ENCODE measurements at places on chromosomes 2 and 18.

DNA sequence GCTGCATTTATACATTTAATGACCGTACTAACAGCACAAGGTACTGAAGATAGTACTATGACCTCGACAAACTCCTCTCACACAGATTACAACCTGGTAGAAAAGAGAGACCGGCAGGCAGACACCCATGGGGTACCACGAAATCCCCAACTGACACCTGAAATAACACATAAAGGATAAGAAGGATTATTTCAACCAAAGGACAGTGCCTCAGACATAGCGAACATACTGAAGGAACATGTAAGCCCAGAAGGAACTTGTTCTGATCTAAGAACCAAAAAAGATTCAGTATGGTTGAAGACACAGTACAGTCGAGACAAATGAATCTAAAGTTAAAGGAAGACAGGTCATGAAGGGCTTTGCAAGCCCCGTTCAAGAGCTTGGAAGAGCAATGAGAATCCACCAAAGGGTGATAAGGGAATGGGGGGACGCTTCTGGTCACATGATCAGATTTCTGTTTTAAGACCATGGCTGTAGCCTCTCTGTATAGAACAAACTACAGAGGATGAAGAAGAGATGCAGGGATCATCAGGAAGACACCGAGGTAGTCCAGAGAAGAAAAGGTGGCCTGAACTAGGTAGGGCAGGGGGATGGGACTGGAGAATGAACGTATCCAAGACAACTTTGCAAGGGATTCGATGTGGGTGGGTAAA, 902 bp downstream of the MCFD2 start:
- DNase-seq: no peak

- DNase-seq: no peak
Observed at GRCh38 chr2:74751981-74752851, 81.7 kb upstream of the HK2 start.

- DNase-seq: no peak
Observed at GRCh38 chr2:28334527-28334894, 58.1 kb upstream of the FOSL2 start.

GRCh38 chr18:79245517-79246001, 150.2 kb upstream of the NFATC1 start:
- DNase-seq: no peak

GRCh38 chr2:43136011-43136799, 90.2 kb downstream of the ZFP36L2 start:
- peak; percentile 4 for DNase-seq

DNA sequence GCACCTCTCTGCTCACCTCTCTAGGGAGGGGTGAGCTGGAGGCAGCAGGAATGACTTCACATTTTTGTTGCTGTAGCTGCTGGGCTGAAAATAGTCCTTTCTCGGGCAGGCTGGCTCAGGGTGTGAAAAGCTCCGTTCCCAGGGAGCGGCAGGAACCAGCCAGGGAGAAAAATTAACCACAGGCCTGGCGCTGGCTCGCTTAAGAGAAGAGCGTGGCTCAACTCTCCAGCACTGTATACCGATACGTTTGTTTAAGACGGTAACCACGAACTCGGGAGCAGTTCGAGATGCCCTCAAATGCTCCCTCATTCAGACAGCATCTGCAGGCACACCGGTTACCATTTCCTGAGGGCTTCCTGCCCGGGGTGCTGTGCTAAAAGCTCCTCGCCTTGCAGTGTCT, 129.6 kb downstream of the CELF4 start:
- no peak for DNase-seq

DNA sequence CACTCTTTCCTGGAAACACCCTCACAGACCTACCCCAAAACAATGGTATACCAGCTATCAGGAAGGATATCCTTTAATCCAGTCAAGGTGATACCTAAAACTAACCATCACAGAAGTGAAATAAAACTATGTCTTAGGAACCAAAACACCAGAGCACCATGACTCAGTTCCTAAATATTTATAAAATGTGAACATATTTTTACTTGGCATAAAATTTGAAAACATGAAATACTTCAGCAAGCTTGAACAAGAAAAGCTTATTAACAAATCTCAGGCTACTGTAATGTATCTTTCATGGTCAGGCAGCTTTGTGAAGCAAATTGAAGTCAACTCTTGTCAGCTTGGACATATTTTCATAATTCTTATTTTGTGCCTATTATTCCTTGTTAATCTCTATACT, 440.8 kb upstream of the CDH20 start:
- DNase-seq: no peak

DNA sequence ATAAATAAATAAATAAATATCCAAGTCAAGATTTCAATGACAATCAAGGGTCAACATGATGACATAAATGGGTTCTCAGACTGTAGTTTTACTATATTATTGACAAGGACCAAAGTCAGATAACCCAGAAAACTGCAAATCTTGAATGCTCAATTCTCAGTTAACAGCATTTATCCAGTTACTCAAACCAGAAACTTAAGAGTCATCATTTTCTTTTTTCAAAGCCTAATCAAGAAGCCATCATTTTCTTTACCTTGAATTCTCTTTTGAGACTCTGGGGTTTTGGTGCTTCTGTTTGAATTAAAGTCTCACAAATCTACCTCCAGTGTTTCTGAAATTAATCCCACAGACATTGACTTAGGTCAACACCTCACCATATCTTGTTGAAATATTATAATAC, 14.1 kb downstream of the TRMT61B start:
- no peak for DNase-seq

DNA sequence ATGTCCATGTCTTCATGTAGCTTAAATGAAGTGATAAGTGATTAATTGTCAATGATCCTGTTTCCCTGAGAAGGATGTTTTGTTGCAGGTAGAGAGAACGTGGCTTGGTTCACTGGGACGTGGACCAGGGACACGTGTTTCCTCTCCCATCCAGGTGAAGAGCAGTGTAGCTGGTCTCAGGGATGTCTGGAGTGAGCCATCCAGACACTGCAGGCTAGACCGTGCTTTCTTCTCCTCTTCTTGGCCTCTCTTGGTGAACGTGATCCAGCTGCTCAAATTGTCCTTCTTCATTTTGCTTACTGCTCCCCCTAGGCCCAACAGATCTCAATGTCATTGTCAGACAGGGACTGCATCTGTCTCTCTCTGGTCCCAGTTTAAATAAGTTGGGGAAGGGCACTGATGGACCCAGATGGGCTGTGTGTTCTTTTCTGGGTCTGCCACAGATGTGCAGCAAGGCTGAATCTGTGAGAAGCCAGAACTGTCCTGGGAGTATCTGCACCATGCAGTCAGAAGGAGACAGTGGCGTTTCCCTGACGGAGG, 263.8 kb downstream of the CYRIA start:
- no peak for DNase-seq

- no peak for DNase-seq
Observed at GRCh38 chr2:9652898-9653479, 22.2 kb upstream of the YWHAQ start.

- no peak for DNase-seq
Observed at GRCh38 chr18:39945076-39945475, 2010.0 kb upstream of the PIK3C3 start.

GRCh38 chr2:20611077-20611843, 39.6 kb downstream of the HS1BP3 start:
- DNase-seq: peak; percentile 66

GRCh38 chr18:31976242-31976641, 33.3 kb upstream of the TRAPPC8 start:
- no peak for DNase-seq

DNA sequence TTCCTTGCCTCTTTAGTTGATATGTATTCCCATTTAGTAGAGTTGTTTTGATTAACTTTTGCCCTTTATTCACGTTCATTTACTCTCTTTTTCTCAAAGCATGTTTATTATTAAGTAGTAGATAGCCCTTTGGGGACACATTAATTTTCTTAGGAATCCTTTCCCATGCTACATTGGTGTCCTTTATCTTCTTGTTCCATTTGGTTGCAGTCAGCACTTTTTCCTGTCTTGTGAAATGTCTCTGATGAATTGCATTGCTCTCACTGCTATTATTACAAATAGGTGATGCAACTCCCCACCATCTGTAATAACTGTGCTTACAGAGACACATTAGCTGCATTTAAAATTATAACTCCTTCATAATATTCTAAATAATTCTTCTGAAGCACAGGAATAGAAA, 428.5 kb upstream of the CNTNAP5 start:
- DNase-seq: no peak

DNA sequence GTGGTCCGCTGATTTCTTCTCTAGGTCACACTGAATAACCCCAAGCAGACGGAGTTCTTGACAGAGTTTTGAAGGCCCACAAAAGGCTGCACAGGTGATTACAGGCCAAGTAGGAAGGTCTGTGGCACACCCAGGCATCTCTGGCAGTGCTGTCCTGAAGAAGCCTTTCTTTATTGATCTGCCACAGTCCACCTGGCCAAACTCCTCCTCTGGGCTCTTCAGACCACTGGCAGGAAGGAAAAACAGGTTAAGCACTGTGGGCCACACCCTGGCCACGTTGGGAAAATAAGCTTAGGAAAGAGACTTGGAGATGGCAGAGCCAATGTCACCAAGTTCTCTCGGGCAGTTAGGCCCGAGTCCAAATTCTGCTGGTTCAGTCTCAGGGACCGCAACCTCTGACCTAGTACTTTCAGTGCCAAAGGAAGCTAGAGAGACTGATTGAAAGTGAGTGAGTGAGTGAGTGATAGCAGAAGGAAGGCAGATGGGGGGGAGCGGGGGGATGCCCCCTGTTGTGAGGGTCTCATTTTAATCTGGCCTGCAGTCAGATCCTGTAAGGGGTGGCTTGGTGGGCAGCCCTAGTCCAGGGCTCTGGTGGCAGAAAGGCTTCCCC, 102.9 kb downstream of the TGFA start:
- no peak for DNase-seq

DNA sequence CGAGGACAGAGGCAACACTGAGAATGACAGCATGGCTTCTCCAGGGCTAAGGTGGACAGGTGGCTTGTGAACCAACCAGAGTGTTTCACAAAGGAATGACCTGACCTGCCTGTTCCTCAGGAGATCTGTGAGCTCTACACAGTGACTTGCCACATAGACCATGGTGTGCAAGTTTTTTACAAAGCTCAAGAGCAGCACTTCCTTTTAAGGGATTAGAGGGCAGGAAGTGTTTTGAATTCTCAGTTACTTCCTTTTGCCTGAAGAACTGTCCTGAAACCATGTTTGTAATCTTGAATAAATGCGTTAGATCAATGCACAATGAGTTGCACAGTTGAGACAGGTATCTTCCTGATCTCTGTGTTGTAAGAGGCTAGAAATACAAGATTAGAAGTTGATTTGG, 421.9 kb downstream of the THSD7B start:
- no peak for DNase-seq

GRCh38 chr2:44277541-44277940, 2.3 kb downstream of the SLC3A1 start:
- DNase-seq: no peak

DNA sequence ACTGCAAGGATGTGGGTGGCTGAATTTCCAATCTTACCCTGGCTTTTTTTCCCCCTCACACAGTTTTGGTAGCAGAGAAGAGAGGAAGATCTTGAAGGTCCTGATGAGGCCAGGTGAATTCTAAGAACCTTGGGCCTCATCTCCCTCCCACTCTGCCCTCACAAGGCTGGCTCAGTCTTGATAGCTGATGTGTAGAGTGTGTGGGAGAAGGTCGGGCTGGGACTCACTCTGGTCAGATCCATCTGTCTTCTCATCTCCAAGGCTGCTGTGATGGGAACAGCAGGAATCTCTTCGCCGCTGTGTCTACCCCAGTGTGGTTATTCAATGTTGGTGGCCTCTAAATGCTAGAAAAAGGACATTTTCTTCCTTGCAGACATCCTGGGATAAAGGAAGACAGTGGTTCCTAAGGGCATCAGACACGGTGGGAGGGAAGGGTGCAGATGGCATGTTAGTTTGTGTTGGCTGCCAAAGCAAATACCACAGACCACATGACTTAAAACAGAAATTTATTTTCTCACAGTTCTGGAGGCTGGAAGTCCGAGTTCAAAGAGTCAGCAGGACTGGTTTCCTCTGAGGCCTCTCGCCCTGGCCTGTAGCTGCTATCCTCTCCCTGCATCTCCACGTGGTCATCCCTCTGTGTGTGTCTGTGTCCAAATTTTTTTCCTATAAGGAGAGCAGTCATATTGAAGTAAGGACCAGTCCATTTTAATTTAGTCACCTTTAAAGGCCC, 37.6 kb upstream of the MGAT4A start:
- no peak for DNase-seq

DNA sequence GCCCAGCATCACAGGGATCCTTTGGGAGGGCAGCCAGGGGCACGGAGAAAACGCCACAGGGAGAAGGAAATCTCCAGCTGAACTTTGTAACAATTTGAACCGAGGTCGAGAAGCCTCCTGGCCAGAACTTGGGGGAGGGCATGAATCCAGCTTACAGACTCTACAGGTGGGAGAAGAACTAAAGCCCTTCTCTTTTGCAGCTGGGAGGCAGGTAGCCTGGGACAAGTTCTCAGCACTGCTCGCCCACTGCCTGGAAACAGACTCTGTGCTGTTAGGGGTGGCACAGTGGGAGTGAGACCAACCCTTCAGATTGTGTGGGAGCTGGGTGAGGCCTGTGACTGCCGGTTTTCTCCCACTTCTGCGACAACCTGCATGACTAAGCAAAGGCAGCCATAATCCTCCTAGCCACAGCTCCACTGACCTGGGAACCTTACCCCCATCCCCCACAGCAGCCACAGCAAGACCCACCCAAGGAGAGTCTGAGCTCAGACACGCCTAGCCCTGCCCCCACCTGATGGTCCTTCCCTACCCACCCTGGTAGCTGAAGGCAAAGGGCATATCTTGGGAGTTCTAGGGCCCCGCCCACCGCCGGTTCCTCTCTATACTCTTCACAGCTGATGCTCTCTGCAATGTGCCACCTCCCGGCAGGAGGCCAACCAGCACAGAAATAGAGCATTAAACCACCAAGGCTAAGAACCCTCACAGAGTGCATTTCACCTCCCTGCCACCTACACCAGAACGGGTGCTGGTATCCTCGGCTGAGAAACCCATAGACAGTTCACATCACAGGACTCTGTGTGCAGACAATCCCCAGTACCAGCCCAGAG, 136.0 kb upstream of the SIX2 start:
- DNase-seq: no peak

GRCh38 chr2:102138331-102138730, 4.2 kb upstream of the IL1R1 start:
- DNase-seq: no peak

DNA sequence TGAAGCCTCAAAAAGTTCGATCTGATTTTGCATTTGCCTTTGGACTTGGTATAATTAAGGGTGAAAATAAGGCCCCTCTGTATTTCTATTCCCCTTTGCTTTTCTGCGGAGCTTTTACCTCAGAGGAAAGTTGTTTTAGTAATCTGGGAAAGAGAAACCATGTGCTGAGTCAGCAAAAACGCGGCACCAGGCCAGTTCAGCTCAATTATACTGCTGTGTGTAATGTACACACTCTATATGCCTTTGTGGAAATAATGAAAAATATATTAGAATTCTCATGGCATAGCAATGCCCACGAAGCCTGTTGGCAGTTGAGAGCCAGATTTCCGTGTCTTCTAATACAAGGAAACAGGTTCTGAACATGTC, 161.9 kb upstream of the SIX2 start:
- DNase-seq: no peak

DNA sequence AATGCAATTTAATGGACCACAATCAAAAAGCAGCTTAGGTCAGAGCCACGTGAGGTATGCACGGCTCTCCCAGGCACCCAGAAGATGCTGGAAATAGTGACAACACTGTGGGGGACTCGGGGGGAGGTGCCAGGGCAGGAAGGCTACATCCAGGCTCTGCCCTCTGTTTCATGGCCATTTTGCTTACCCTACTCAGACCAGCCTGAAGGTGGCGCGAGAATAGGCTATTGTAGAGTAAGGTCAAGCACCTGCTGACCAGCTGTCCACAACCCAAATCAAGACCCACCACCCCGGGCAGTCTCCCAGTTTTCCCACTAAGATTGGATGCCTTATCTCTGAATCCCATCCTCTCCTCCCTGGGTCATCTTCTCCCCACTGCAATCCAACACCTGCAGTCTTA, 115.7 kb downstream of the VIT start:
- DNase-seq: no peak

Data from right kidney (tissue), 9 donors.